ENCODE measurements at places on chromosomes 5 and 9. TPM values are rescaled to one million over a fixed set of nuclear protein-coding genes. Genes with fewer than 3 reads are reported as not detected.

- no peak for DNase-seq
Observed at GRCh38 chr5:42059291-42059690, 134.2 kb downstream of the FBXO4 start.

The TESK1 gene
- 53.5 TPM for total RNA-seq

DNA sequence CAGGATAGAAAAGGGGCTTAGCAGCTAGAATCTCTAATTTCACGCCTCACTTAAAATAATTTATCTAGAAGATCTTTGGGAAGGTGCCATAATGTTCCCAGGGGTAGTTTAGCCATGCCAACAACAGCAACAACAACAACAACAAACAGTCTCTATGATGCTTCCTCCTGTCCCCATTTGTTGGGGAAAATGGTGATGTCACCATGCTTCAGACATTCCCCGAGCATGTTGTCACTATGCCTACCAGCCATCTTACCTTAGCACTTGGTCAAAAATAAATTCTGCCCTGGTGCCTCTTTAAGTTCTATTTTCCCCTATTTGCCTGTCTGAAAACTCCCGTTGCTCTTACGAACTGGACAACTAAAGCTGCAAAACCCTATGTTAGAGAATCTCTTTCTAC is 76.6 kb downstream of the KCNN2 start:
- DNase-seq: no peak

The PCDHA1 gene
- total RNA-seq: not detected

The C9 gene
- total RNA-seq: not detected

DNA sequence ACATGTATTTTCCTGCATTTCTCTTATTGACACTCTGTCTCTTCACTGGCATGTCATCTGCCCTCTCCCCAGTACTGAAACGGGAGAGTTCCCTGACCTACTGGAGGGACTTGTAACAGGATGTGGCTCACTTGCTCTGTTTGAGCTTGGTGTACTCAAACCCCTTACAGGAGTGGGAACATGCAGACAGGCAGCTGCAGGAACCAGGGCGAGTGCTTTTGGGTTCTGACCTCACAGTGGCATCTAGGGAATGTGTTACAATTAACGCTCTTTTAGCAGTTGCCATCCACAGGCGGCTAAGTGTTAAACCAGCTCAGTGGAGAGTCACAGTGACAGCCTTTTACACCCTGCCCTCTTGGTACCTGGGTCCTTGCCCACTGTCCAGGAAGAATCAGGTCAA is 300.3 kb upstream of the GRAMD2B start:
- no peak for DNase-seq

DNA sequence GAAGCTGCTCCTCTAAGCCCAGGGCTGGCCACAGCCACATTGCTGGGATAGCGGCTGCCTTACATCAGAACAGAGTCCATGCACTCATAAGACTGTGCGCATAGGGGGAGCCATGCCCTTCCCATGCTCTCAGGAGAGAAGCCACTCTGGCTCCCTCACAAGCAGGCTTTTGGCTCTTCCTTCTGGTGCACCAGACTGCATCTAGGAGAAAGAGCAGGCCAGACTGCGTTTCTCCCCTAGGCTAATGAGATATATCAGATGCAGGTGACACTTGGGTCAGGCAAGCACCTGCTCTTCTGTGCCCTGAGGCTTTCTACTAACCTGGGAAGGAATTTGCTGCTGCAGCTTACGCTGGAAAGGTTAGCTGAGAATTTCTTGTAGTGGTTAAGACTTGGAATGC is 43.2 kb upstream of the BRINP1 start:
- DNase-seq: no peak

DNA sequence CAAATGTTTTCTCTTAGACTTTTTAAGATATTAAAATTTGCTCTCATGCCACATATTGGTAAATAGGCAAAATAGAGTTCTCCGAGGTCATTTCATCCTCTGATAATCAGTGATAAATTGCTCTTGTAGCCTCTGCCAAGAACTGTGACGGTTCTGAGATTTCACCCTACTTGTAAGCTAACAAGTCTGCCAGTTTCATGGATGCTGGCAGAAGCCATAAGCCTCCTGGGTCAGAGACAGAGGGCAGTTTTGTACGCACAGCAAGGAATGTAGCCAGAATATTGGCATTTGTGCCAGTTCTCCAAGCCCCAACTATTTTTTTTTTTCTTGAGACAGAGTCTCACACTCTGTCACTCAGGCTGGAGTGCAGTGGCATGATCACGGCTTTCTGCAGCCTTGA is 945.0 kb upstream of the WWC1 start:
- no peak for DNase-seq

- no peak for DNase-seq
Observed at GRCh38 chr5:150356575-150357294, 762 bp upstream of the TCOF1 start.

GRCh38 chr5:116459301-116459700 is 115.3 kb downstream of the SEMA6A start:
- no peak for DNase-seq

- no peak for DNase-seq
Observed at GRCh38 chr5:6495433-6496206, 47.0 kb downstream of the UBE2QL1 start.

The RETREG1 gene
- 28.0 TPM for total RNA-seq

GRCh38 chr5:139850423-139851016 is 54.9 kb downstream of the PSD2 start:
- DNase-seq: no peak

The UGT3A1 gene
- not detected for total RNA-seq

GRCh38 chr5:90099099-90099498 is 310.5 kb downstream of the CETN3 start:
- DNase-seq: no peak

GRCh38 chr9:87469793-87470465 is 27.7 kb upstream of the DAPK1 start:
- no peak for DNase-seq

GRCh38 chr9:92631452-92632343 is 38.2 kb downstream of the IPPK start:
- DNase-seq: no peak

- DNase-seq: no peak
Observed at GRCh38 chr5:142743592-142744441, 26.4 kb upstream of the ARHGAP26 start.

DNA sequence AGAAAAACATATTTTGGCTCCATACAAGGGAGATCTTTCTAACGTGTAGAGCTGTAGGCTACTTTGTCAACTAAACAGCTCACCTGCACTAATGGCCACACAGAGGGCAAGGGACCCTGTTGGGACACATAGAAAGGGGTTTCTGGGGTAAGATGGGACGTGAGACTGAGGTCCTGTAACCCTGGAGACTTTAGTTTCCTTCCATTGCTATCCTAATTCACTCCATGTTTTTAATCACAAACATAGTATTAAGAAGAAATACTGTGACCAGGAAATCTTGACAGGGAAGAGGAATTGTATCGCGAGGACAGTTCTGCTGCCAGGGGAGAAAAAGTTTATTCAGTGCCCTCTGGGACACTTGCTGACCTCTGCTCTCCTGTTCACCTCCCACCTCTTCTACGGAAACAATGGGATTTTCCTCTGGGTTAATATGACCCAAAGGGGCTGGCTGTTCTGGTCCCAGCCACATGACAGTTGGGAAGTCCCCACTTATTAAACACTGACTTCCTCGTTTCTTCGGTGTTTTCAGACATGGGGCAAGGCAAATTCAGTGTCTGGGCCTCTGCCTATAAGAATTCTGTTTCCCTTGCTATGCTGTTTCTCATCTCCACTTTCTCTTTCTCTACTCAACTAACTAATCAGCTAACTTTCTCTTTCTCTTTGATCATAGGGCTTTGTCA is 106.9 kb upstream of the SEMA6A start:
- no peak for DNase-seq

DNA sequence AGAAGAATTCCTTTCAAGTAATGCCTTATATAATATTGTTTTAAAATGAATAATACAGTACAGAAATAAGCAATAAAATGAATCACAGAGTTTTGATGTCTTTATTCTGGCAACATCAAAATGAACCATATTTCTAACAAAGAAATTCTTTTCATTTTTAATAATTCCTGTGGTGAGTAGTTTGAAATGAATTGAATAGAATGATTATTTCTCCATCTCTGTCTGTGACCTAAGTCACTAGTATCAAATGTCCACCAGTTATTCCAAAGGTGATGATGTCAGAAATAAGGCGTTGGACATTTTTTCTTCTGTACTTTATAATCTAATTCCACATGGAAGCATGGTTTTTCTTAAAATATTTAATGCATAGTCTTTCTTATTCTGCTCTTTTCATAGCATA is 106.2 kb downstream of the ADAMTSL1 start:
- DNase-seq: no peak

DNA sequence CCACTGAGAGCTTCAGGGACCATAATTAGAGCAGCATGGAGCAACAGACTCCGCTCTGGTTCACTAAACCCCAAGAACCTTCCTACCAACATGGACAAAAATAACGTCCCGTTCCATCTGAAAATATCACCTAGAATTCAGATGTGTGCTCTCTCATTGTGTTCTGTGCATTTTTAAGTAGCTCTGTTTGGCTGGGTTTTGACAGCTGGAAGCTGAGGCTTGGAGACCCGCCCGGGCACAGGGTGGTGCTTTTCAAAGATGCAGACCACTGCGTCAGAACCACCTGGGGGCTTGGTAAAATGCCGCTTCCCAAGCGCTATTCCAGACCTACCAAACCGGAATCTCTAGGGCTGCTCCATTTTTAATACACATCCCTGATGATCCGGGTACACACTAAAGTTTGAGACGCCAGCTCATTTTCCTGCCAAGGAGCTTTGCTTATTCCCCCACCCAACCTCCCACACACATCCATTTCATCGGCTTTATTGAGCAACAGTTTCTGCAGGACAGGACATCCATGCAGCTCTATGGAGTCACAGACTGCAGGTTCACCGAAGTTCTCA is 104.8 kb downstream of the GABBR2 start:
- DNase-seq: no peak

The KIF24 gene
- 0.32 TPM for total RNA-seq

DNA sequence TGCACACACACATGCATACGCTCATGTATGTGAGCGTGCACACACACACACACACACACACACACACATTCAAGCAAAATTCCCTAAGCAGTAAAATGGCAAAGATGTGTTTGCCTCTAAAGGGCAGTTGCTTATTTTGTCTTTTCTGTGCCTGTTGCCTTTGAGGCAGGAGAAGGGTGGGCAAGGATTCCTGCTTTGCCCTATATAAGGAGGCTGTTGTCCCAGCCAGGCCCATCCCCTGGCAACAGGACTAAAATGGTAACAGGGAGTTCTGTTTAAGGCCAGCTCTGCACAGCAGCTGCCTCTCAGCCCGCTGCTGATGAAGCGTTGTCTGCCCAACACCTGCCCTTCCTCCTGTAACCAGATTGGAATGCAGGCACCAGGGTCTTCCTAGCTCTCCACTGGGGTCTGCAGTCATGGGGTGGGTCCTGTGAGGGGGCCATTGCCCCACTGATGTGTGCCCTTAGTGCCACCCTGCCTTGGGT is 64.4 kb downstream of the PPARGC1B start:
- DNase-seq: no peak

The EXD3 gene
- total RNA-seq: 21.9 TPM

Data from CD4-positive, alpha-beta memory T cell (primary cell).